ENCODE measurements at places on chromosomes 13 and 19.

- DNase-seq = no peak
Observed at GRCh38 chr13:96130818-96131340, 41.0 kb downstream of the HS6ST3 start.

GRCh38 chr19:55229789-55230182 lies 1.2 kb upstream of the TMEM86B start:
- DNase-seq = no peak

GRCh38 chr13:36363366-36363863 lies 17.2 kb upstream of the SPART start:
- DNase-seq = no peak

- no peak for DNase-seq
Observed at GRCh38 chr19:43611788-43612187, at the start of gene SRRM5. TSS of gene SRRM5 (plus strand) at chr19:43612088. CDS start at chr19:43612122, 34 bp downstream.
